ENCODE measurements at places on chromosomes 7 and 10.

- no peak for DNase-seq
Measured at GRCh38 chr7:152871678-152872060, 112.1 kb downstream of the ACTR3B start.

GRCh38 chr10:97049670-97050069 lies 136.1 kb downstream of the SLIT1 start:
- no peak for DNase-seq

DNA sequence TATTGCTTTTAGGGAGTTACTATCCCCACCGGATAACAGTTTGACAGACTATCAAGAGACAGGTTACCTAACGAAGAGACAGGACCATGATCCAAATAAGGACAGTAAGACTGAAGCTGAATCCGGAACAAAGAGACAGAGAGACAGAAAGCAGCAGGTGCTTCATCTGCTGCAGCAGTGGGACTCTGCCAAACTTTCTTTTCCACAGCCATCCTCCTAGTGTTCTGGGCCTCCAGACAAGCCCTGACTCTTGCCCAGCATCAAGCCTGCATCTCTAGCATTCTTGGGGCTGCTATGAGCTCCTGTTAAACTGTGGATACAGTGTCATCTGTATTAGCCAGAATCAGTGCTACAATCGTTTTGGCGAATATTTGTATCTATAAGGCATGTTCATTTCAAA lies 761.7 kb downstream of the GRID1 start:
- DNase-seq, result no peak

GRCh38 chr7:41029072-41029499 lies 673.8 kb downstream of the INHBA start:
- DNase-seq, result no peak

DNA sequence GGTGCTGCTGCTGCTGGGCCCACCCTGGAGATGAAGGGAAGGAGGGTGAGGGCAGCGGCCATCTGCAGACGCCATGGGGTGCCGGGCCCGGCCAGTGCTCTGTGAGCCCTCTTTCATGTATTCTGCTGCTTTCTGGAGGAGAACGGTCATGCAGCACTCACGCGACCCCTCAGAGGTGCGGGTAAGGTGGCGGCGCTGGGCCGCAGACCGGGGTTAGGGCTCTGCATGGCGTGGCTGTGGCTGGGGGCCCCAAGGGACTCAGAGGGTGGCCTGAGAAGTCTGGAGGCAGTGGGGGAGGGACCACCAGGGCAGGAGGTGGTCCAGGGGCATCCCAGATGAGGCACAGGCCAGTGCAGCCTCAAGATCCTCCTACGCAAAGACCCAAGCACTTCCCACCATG lies 275.5 kb downstream of the ELFN1 start:
- no peak for DNase-seq

- no peak for DNase-seq
Measured at GRCh38 chr7:53013925-53014324, 21.5 kb upstream of the POM121L12 start.

DNA sequence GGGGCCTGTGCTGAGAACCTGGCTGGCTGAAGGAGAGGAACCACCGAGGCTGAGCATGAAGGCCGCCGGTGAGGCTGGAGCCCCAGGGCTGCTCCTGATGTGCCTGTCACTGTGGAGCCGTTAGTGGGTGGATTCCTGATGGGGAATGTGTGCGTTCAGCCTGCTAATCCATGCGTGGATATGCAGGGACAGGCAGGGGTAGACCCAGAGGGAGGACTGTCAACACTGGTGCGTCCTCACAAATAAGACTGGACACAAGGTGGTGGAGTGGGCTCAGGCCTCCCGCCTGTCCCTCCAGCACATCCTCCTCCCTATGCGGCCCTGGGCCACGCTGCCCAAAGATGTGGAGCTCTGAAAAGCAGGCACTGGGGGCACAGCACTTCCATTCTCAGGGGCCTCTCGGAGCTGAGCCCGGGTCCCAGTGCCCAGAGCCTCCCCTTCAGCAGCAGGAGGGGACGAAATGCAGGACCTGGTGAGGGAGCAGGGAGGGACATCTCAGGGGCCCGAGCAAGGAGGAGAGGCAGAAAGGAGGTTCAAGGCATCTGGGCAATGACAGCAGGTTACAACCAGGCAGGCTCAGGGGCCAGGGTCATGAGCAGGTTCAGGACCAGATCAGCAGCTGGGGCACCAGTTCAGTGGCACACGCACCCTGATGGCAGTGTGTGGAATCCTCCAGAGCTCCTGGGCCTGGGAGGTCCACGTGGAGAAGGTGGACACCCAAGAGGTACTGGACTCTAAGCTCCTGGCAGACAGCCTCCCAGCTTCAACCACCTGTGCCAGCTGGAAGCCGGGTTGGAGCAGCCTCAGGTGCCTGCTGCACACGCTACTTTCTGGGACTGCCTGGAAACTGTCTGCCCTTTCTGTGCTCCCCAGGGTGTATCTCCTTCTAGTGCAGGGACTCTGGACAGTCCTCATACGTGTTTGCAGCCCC lies 33.5 kb upstream of the ANTXRL start:
- no peak for DNase-seq
